Stimulated activated CD8-positive, alpha-beta memory T cell treated with anti-CD3 and anti-CD28 coated beads, Interleukin-4, amount 100 ng/mL, for 48 hours (primary cell): ENCODE measurements at places on chromosomes 1 and 21.

DNA sequence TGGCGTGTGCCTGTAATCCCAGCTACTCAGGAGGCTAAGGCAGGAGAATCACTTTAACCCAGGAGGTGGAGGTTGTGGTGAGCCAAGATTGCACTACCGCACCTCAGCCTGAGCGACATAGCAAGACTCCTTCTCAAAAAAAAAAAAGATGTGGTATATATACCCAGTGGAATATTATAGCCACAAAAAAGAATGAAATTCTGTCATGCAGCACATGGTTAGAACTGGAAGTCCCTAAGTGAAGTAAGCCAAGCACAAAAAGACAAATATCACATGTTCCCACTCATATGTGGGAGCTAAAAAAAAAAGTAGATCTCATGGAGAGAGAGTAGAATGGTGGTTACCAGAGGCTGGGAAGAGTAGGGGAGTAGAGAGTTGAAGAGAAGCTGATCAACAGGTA, 18.7 kb downstream of the PSMB4 start:
- no peak for DNase-seq

DNA sequence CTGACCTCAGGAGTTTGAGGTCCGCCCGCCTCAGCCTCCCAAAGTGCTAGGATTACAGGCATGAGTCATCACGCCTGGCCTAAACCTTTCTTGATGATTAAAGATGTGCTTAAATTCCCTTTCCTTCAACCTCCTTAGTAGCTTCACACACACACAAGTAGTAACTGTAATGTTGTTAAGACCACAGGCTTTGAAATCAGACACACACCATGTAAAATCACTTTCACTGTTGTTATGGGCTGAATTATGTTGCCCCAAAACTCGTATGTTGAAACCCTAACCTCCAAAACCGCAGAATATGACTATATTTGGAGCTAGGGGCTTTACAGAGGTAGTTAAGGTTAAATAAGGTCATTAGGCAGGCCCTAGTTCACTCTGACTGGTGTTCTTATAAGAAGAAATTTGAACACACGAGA, 180.2 kb downstream of the NR5A2 start:
- DNase-seq: no peak

- DNase-seq: no peak
These were observed 126.2 kb downstream of the TLR5 start for GRCh38 chr1:223016890-223017289.

DNA sequence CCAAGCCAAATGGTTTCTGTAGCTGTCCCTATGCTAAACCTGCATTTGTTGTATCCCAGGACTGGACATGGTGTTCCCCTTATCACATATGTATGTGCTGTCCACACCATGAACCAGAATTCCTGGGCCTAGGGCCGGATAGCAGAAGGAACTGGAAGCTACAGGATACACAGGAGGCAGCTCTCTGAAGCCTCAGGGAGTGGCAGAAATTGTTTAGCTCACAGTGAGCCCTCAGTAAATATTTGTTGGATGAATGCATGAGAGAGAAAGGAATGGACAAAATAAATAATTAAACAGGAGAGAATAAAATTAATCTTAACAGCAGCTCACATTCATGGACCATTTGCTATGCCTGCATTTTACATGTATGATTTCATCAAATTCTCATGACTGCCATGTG, 2.1 kb downstream of the NIPAL3 start:
- DNase-seq: no peak

DNA sequence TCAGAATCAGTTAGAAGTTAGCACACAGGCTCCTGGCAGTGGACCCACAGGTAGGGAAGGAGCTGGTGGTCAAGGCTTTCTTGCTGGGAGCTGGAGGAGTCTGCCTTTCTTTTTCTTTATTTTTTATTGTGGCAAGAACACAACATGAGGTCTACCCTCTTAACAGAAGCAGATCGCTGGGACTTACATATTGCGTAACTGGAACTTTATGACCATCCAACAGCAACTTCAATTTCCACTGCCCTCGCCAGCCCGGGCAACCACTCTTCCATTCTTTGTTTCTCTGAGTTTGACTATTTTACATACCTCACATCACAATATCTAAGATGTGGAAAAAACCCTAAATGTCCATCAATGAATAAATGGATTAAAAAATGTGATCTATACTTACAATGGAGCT, 147.8 kb upstream of the AJAP1 start:
- no peak for DNase-seq

GRCh38 chr21:31838586-31839355, 34.0 kb upstream of the HUNK start:
- DNase-seq: no peak

- DNase-seq: no peak
These were observed 10.0 kb downstream of the DRAXIN start for GRCh38 chr1:11701551-11701961.

DNA sequence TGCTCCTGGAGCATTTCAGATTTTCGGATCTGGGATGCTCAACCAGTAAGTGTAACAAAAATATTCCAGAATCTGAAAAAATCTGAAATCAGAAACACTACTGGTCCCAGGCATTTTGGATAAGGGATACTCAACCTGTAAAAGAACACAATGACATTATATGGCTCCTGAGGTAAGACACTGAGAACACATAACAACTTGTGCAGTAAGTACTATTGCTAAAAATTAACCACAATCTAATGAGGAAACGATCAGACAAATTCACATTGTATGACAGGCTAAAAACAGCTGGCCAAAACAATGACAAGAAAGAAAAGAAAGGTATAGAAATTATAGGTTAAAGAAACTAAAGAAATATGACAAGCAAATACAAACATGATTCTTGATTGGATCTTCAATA, 54.9 kb downstream of the LTN1 start:
- DNase-seq: no peak

DNA sequence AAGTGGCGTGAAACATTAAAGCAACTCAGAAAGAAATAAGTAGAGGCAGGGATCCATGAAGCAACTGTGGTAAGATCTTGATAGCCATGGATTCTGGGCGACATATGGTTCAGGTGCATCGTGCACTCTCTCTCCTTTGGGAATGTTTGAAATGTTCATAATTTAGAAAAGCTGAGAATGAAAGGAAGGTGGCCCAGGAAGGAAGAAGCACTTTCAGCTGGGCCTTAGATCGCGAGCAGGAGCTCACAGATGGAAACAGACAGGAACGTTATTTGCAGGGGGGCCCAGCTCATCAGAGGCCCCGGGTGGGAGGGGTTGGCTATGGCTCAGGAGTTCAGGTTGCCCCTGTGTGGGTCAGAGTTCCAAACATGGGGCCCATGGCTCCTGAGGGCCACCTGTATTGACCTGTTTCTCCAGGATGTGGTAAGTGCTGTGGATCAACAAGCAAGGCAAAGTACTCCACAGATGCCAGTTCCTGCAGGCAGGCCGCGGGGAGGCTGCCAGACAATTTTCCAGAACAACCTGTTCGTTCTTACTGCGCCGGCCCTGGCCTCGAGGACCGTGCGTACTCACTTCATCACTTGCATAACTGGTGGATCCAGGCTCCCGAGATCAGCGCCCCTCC, 253.2 kb downstream of the TOMM20 start:
- no peak for DNase-seq
